ENCODE measurements at places on chromosomes 5 and 9. TPM values are rescaled to one million over a fixed set of nuclear protein-coding genes. Genes with fewer than 3 reads are reported as not detected.

DNA sequence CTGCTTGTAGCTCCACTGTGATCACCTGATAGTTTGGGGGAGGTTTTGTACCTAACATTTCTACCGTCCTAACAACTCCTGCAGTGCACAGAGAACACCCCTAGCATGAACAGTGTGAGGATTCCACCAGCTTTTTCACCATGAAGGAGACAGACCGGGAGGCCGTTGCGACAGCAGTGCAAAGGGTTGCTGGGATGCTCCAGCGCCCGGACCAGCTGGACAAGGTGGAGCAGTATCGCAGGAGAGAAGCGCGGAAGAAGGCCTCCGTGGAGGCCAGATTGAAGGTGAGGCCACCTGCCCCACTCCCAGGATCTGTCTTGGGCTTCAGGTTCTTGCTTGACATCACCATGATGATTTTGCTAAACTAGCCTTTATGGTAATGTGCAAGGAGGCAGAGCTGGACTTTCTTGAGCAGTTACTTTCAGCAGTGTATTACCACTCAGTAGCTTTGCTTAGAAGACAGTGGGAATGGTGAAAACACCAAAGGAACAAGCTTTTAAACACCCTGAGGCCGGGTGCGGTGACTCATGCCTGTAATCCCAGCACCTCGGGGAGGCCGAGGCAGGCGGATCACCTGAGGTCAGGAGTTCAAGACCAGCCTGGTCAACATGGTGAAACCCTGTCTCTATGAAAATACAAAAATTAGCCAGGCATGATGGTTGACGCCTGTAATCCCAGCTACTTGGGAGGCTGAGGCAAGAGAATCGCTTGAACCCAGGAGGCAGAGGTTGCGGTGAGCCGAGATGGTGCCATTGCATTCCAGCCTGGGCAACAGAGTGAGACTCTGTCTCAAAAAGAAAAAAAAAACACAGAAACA is 3.3 kb downstream of the EXOC3 start:
- no peak for DNase-seq

Gene TSTD2
- 18.0 TPM for total RNA-seq

GRCh38 chr5:93673316-93673954 is 68.0 kb downstream of the POU5F2 start:
- no peak for DNase-seq

DNA sequence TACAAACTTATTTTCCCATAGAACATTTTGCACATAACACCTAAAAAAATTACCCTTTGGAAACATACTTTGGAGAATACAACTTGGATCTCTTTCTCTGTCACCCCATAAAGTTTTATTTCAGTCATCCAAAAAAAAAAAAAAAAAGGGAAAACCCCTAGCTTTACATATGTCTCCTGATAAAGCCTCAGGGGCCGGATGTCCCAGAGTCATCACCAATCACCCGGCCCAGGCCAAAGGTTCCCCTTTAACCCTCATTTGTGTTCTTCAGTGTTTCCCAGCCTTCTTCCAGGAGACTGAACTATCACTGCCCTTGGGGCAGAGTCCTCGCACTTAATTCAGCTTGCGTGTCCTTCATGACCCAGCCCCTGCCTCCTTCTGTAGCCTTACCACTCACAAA is 28.8 kb downstream of the ANXA6 start:
- no peak for DNase-seq

DNA sequence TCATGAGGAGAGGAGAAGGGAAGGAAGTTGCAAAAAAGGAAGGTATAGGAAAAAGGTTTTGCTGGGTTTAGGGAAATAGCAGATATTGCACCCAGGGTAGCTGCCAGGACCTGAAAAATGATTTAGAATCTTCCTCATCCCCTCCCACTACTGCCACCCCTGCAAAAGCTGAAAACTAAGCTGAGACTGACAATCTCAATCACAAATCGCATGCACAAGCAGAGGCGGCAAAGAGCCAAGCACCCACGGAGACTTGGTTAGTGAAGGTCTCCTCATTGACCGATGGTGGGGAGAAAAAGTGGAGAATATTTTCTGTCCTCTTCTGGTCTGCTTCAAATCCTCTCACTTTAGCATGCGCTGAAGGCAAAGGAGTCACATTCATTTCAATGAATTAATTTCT is 39.1 kb upstream of the PAM start:
- DNase-seq: no peak

Gene ADGRV1
- total RNA-seq: not detected
